ENCODE measurements at places on chromosomes 1 and 21.
A peak's percentile ranks its signal among the peaks of the same experiment; 100 is the strongest.

DNA sequence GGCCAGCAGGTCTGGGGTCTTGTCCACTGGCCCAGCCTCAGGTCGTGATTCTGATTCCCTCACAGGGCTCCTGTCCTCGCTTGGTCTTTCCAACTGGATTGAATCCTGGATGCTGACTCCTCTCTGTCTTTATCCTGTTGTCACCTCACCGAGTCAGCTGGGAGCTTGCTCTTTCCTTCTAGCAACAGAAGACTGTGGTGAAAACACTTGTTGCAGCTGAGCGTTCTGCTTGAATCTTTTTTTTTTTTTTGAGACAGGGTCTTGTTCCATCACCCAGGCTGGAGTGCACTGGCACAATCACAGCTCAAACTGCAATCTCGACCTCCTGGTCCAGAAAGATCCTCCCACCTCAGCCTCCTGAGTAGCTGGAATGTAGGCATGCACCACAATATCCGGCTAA is 8.0 kb upstream of the WNT4 start:
- no peak for DNase-seq

DNA sequence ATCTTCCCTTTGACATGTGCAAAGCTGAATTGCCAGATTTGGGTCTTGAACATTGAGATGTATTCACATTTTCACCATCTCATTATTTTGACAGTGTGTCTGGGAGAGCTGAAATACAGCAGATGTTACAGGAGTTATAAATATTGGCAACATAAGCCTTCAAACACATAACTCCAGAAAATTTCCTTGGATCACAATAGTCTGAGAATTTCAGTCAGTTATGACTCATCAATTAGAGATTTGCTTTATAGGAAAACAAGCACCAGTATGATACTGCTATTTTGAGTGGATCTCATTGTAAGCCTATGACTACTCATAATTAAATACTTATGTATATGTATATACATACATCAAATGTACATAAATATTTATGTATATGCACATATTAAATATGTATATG is 1171.8 kb downstream of the AMY1C start:
- DNase-seq: no peak

DNA sequence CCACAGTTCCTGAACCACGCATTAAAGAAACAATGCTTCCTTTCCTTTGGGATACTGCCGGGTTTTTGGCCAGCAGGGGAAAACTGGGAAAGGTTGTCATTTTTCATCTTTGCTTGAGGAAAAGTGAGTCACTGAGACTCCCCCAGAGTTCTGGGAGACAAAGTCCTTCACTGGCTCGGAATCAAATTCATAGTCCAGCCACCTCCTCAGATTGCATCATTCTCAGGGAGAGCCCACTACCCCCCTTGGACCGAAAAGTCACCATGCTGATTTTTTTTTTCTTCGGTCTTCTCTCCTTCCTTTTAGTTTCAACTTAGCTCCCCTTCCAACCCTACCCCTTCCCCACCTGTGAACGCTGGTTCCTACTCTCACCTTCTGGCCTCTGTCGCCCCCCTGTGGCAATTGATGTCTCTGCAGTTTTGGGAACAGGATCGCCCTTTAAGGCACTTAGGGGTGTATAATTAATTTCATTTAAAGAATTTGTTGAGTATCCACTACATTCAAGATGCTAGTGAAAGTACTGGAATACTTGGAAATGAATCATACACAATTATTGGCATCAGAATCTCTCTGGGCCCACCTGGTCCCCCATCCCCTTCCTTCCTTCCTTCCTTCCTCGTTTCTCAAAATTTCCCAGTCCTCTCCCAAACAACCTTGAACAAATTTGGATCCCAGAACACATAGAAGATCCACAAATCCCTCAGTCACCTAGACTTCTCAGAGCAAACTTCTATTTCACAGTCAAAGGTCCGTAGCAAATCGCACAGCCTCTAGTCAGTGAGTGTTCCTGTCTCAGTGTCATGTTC is 6.9 kb downstream of the ACKR1 start:
- no peak for DNase-seq

DNA sequence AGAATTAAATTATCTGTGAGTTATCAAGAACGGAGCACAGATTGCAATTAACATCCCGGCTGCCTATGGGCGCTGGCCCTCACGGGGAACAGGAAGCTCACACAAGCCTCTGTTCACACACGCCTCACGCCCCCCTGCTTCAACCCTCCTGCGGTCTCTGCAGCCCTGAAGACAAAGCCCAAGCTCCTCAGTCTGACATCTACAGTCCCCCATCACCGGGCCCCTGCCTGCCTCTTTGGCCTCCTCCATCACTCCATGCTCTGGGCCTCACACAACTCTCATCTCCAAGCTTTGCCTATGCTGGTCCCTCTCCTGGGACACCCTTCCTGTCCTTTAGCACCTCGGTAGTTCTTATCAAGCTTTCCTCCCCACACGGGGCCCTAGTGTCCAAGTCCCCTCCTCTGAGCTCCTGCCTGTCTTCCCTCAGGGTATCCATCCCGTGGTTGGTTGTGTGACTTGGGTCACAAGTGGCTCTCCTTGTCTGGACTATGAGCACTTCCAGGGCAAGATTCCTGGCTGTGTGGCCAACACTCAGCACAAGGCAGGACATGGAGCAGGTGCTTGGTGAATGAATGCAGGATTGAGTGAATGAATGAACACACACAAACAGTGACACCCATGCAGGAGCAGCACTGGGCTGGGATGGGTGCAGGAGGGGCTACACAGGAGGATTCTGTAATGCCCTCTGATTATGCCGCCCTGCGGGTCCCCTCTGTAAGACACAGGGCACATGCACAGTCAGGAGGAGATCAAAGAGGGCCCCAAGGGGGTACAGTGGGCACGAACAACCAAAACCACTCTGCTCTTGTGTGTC is 116.1 kb downstream of the DMRTB1 start:
- no peak for DNase-seq

DNA sequence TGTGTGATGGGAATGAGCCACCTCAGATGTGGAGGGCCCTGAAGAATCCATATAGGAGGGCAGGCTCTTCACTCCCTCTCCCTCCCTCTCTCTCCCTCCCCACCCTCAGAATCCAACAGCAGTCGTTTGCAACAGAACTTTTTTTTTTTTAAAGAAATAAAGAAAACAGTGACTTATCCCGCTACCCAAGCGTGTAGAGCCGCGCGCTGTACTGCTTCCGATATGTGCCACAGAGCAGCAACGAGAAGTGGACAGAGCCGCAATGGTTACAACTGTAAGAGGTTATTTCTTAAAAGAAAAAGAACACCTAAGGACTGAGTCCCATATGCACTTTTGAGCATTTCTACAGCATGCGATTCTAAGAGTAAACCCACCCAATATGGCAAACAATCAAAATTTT is 7.4 kb upstream of the NADK start:
- DNase-seq: no peak

DNA sequence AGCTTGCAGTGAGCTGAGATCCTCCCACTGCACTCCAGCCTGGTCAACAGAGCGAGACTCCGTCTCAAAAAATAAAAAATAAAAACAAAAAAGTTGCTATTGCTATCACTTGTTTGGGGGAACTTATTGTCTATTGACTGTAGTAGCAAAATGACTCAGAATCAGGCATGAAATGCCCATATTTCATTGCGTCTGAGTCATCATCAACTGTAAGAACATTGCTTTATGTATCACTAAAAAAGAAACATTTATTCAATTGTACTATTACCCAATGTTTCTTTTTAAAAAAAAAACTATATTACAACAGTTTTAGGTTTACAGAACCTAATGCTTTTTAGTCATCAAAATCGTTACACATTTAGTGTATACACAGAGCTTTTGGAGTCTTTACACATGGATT is 91.0 kb upstream of the FMN2 start:
- DNase-seq: no peak

- no peak for DNase-seq
Observed at GRCh38 chr1:206727981-206728696, 42.4 kb upstream of the IL19 start.

DNA sequence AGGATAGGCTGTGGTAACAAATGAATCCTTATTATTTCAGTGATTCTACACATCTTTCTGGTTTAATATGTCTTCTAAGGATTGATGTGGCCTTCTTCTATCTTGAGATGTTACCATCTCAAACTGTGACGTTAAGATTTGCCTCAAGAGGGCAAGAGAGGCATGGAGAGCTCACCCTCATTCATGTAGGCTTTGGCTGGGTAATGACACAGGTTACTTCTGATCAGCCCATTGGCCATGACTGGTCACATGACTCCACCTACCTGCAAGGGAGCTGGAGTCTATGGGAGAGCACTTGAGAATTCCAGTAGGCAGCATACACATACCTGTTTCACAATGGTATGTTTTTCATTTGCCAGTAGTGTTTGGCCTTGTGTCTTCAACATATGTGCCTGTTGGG is 30.0 kb downstream of the CACHD1 start:
- no peak for DNase-seq

DNA sequence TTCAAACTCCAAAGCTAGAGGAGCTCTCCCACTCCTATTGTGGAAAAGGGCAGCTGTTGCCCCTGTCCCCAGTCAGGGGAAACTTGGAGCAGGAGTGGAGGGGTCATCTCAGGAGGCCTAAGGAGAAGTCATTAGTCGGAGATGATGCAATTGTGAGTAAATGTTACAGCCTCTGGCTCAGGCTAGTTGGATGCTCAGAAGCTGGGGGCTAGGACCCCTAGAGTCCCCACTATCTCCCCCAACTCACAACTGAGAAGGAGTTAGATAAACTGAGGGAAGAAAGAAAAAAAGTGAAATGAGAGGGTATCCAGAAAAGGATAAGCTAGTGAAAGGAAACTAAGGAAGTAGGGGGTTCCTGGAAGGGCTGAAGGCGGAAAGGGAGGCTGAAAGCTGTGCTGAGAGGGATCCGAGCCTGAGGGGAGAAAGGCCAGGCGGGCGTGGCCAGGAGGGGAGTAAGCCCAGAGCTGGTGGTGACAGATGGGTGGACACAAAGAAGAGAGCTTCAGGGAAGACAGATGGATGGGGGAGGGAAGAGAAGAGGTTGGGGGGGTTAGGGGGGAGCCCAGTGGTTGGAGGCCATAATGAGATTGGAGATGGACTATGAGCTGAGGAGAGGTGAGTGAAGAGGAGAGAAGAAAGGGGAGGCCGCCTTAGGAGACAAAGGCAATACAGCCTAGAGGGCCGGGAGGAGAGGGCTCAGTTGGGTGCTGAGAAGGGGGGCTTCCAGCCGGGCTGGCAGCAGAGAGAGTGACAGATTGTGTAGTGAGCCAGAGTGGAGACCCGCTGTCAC is 4.5 kb upstream of the NHLH1 start:
- no peak for DNase-seq

- DNase-seq: no peak
Observed at GRCh38 chr1:229119876-229120275, 151.0 kb upstream of the RAB4A start.

- no peak for DNase-seq
Observed at GRCh38 chr1:209607102-209607794, 23.7 kb downstream of the CAMK1G start.

GRCh38 chr1:204972426-204972825 is 70.6 kb upstream of the CNTN2 start:
- no peak for DNase-seq

GRCh38 chr1:76162254-76162653 is 87.7 kb downstream of the ST6GALNAC3 start:
- no peak for DNase-seq

GRCh38 chr1:151568626-151569088 is 28.5 kb downstream of the TUFT1 start:
- DNase-seq: peak; percentile 21

DNA sequence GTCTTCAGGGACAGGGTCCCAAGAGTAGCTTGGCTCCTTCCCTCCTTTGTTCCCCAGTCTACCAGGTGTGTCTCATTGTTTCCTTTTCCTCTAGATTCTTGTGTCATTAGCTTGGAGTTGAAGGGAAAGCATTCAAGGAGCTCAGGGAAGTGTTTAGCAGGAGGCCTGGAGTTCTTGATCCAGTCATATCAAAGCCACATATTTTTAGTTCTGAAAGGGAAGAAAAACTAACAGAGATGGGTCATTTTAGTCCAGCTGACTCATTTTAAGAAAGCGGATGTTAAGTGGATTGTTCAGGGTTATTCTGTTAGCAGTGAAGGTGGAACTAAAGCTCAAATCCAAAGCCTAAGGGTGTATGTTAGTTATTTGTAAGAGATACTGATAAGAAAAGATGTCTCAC is 721 bp downstream of the C1orf54 start:
- DNase-seq: no peak

DNA sequence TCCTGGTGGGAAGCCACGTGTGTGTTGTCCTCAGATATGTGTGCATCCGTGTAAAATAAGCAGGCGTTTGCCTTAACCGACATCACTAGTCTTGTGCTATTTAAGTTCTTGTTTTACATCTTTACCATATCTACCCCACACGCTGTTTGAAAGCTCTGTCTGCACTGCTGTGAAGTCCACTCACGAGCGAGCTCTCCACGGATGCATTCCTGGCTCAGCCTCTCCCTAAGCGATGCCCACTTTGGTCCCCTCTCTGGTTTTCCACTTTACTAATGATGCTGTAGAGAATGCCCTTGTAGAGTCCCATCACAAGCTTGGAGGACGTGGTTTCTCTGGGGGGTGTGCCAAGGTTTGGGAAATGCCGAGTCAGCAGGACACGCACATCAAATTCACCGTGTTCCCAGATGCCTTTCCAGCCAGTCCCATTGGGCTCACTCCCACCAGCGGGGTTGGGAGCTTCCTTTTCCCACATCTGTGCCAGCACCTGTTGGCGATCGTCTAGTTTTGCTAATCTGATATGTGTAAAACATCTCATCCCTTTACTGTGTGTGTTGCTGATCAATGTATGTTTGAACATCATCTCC is 43.8 kb downstream of the ACTL8 start:
- DNase-seq: no peak

DNA sequence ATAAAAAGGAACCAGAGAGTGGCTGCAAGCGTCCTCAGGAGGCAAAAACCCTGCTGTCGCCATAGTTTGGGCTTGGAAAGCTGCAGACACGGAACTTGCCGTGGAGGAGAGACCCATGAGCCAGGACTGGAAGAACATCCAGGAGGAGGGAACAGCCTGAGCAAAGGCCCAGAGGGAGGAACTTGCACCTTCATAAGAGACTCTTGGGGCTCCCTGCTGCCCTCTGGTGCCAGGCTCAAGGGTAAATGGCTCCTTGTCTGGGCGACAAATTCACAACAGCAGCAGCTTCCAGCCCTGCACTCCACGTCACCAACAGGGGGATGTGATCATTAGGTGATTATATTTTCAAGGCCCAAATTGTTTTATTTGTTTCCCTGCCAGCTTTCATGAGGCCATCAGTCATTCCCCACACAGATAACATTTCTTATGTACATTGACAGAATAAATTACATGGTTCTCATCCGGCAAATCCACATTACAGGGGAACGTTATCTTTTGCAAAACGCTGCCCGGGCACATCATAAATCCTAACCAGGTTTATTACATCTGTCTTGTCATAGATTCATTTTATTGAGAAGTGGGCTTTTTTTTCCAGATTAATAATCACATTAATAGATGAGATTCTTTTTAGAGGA is 143.0 kb upstream of the GRIK3 start:
- DNase-seq: no peak

GRCh38 chr1:14443164-14443787 is 155.2 kb upstream of the KAZN start:
- no peak for DNase-seq

DNA sequence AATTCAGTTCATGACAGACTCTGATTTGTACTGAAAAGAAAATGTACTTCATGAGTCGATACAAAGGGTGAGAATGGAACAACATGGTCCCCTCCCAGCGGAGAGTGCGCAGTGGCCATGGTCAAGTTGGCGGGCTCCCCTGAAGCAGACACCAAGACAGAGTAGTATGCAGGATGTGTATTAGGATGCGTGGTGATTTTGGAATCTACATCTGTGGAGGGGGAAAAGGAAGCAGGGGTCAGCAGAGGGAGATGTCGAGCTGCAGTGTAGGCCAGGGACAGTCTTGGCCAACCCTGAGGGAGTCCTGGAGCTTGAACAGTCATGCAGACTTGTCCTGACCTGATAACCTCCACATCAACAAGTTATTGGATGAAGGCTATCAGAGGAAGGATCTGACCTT is 481.0 kb downstream of the OMA1 start:
- DNase-seq: no peak
